ENCODE measurements at places on chromosomes 6 and 20.

DNA sequence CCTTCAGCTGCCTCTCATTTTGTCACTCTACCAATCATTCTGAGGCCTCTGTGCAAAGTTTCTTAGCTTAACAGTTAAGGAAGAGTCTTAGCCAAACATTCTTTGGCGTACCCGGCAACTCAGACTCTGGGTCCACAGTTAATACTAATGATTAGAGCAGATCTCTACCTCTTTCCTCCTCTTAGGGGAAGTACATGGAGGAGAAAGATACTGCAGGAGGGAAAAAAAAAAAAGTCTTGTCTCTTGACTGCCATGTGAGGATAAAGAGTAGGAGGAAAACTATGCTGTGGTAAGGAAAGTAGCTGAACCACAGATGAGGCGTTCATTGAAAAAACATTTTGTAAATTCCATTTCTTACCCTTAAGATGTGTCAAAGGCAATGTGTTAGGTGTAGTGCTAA is 44.0 kb upstream of the MARCKS start:
- no peak for DNase-seq

GRCh38 chr20:47572105-47572729 is 70.5 kb downstream of the NCOA3 start:
- DNase-seq, result no peak

- DNase-seq, result no peak
These were observed 33.6 kb downstream of the COMMD7 start for GRCh38 chr20:32709632-32710121.

GRCh38 chr20:6767126-6767535 is 355 bp upstream of the BMP2 start:
- DNase-seq, result no peak

DNA sequence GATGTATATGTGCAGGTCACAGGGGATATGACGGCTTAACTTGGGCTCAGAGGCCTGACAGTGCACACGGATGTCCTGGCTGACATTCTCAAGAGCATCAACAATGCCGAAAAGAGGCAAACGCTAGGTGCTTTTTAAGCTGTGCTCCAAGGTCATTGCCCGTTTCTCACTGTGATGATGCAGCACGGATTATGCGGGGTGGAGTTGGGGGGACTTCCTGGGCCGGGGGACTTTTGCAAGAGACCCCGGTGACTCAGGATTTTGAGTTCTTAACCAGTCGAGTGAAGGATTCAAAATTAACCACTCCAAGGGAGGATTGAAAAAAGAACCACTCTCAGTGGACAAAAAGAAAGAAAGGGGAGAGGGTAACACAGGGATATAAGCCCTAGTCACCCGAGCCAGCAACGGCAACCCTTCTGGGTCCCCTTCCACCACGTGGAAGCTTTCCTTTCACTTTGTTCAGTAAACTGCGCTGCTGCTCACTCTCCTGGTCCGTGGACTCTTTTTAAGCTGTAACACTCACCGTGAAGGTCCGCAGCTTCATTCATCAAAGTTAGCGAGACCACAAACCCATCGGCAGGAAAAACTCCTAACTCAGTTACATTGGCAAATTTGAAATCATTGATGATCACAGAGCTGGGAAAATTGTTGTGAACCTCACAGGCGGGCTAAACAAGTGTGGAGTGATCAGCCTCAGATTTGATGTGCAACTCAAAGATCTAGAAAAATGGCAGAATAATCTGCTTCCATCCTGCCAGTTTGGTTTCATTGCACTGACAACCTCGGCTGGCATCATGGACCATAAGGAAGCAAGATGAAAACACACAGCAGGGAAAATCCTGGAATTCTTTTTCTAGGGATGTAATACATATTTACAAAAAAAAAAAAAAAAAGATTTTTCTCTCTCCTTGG is 199.3 kb downstream of the ARID1B start:
- no peak for DNase-seq
